ENCODE measurements at places on chromosomes 1 and 21.

DNA sequence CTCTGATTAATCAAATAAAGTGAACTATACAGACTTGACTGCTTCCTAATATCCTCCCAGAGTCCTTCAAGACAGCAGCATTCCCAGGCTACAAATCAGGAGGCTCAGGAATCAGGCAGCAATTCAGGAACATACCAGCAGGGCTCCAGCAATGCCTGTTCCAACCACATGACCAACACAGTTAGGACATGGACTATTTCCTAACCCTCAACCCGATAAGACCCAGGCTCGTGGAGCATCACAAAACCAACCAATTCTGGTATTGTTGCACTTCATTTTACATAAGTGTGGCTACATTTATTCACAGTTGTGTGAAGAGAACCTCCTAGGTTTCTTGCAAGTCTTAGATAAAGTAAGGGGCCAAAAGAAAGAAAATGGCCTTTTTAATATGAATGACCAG lies 546.2 kb upstream of the ADGRL2 start:
- no peak for DNase-seq

- DNase-seq: no peak
Observed at GRCh38 chr1:159556931-159557369, 21.1 kb upstream of the OR10J5 start.

DNA sequence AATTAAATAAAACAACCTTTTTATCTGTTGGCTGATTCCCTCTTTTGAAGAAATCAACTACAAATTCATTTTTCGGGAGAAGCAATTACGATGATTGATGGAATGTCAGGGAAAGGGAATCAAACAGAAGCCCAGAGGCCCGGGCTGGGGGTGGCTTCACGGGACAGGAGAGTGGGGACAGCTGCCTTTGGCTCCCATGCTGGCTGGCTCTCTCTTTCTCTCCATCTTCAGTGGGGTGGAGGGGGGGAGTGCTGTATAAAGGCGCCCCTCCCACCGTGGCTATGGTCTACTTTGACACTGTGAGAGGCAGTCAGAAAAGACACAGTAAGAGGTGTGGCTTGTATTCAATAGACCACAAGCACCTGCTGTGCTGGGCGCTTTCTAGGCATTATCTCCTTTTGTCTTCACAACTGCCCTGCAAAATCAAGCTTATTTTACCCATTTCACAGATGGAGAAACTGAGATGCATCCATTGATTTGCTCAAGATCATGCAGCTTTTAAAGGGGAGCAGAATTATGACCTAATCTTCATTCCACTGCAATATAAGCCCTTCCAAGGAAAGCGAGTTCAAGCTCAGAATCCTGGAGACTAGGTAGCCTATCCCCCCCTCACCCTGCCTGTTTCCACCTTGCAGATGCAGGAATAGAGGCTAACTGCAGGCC lies 92.9 kb downstream of the GRIK3 start:
- DNase-seq: no peak

GRCh38 chr1:237219751-237220642 lies 178.0 kb downstream of the RYR2 start:
- DNase-seq: no peak
